ENCODE measurements at places on chromosomes 5 and 9.

DNA sequence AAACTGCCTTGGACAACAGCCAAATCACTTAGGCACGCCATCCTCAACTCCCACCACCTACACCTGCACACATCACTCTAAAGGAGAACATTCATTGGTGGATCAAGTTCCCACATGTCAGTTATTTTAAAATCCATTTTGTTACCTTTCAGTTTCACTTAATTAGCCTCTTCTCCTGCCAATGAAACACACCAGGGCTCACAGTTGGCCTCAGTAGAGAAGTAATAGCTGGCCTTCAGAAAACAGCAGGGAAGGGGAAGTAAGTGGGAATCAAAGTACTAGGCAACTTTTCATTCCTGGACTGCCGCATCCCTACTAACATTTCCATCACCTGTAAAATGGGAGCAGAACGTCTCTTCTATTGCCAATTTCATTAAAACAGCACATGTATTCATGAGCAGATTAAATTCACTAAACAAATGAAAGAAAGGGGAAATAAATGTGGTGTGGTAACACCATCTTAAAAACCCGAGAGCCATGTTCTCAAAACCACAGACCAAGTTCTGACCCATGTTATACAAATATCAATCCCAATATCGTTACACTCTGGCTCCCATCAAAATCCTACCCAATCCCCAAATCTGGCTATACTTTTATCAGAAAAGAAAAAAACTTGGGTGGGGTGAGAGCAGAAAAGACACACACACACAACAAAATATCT lies 1.7 kb downstream of the SIL1 start:
- no peak for DNase-seq

GRCh38 chr5:117143406-117143805 lies 568.8 kb upstream of the SEMA6A start:
- DNase-seq, result no peak

DNA sequence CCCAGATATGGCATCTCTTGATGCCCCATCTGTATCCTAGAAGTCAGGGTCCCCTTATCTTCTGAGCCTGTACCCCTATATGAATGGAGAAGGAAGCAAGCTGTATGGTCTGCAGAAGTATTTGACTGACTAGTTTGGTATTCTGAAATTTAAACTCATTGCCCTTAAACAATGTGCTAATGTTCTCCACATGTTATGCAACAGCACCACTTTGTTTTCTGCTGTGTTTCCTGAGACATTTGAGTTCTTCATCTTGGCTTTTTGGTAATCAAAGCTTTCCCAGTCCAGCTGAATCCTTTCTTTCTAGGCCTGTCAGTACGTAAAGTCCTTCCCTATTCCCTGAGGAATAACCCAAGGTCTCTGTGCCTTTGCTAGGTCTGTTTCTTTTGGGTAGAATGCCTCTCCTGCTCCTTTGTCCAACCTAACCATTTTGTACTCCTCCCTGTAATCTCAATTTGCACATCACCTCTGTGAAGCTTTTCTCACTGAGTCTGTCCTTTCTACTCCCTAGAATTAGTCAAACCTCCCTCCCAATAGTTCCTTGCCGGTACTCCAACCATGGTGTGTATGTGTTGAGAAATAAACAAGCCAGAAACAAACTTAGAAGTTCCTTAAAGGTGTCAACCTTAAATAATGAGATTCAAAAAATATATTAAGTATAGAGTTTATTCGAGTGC lies 72.1 kb upstream of the HSPB3 start:
- no peak for DNase-seq

GRCh38 chr9:85723215-85723614 lies 18.5 kb downstream of the AGTPBP1 start:
- DNase-seq, result no peak

GRCh38 chr9:86099701-86100364 lies 475 bp upstream of the GOLM1 start:
- no peak for DNase-seq

- DNase-seq, result peak; percentile 39
These were observed 54.9 kb downstream of the COL15A1 start for GRCh38 chr9:98998441-98999151.

GRCh38 chr5:177552839-177553455 lies 1.4 kb downstream of the FAM193B start:
- DNase-seq, result no peak

DNA sequence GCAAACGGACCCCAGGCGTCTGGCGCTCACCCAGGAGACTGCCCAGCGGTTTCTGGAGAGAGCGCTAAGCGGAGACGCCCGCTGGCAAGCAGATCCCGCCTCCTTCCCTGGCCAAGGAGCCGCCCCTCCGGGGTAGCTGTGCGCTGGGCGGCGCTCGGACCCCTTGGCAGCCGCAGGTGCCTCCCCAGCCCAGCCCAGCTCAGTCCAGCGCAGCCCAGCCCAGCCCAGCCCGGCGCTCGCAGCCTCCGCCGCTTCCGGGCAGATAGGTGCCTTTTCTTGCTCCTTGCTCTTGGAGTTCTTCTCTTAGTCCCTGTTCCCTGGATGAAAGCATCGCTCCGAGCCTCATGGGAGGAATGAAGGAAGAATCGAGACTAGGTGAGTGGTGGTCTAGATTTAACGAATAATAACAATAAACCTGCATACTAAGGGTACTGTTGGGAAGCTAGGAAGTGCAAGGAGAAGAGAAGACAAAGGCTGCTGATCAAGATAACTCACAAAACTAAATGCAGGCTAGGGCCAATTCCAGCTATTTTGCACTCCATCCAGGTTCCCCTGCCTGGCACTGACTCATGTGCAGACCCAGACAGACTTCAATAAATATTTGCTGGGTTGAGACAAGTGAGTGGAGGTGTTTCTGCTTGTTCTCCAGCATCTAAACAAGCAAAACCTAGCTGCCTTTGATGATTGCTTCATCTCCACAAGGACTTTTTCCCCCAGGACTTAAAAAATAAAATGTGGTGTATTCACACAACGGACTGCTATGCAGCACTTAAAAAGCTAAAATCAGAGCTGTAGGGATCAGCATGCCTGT lies at the start of gene STK32A:
STK32A (plus strand) TSS at position 202 of the 811 bp plus-strand sequence. CDS start 4,609 bp downstream, outside the sequence.
- DNase-seq, result no peak

DNA sequence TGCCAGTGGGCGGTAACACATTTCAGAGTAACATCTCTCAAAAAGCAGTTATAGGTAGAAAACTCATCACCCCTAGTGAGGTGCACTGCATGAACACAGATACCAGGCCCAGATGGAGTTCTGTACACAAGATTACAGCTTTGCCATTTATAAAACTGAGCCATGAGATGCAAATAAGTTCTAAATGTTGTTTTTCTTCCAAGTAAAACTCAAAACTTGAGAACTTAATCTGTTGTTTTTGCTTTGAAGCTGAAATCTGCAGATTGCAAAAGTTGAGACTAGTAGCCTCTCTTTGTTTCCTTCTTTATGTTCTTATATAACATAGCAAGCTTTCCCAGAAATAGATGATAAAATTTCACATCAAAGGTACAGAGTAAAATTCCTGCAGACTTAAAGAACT lies 434.1 kb downstream of the PLK2 start:
- no peak for DNase-seq

DNA sequence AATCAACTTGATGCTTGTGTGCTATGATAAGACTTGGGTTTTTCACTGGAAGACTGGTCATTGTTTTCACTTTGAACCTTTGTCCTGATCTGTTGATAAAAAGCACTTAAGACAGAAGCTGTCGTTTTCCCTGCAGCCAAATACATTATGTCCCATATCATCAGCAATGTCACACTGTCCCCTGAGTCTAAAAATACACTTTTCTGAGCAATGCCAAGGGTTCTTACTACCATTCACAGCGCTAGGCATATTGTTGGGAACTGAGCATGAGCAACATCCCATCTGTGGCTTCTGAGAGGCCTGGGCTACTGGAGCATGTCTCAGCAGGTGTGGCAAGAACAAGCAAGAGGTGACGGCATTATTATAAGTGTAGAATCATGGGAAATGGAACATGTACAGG lies 81.8 kb downstream of the SEMA6A start:
- peak; percentile 79 for DNase-seq
